ENCODE measurements at places on chromosomes 12 and 14.

DNA sequence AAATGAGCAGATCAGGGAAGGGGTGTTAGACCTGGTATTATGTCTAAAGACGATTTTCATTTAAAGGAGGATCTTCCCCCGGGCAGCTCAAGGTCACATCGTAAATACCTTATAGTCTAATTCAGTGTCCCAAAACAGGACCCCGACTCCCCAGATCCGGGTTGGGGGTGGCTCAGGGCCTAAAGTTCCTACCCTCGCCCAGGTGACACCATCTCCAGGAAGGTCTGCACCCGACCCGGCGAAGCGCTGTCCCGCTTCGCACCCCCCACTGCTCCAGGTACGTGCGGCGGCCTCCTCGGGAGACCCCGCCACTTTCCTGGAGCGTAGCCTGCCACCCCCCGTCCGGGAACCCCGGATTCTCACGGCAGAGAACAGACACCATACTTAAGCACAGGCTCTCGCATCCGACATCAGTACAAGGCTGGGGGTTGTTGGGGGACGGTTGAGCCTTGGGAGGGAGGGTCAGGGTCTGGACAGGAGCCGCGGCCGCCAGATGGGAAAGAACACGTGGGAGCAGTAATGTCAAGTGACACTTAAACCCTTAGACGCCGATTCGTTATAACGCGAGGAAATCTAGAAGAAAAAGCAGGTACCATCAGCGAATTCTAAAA, 556 bp downstream of the TIMM9 start:
- peak; percentile 43 for DNase-seq

DNA sequence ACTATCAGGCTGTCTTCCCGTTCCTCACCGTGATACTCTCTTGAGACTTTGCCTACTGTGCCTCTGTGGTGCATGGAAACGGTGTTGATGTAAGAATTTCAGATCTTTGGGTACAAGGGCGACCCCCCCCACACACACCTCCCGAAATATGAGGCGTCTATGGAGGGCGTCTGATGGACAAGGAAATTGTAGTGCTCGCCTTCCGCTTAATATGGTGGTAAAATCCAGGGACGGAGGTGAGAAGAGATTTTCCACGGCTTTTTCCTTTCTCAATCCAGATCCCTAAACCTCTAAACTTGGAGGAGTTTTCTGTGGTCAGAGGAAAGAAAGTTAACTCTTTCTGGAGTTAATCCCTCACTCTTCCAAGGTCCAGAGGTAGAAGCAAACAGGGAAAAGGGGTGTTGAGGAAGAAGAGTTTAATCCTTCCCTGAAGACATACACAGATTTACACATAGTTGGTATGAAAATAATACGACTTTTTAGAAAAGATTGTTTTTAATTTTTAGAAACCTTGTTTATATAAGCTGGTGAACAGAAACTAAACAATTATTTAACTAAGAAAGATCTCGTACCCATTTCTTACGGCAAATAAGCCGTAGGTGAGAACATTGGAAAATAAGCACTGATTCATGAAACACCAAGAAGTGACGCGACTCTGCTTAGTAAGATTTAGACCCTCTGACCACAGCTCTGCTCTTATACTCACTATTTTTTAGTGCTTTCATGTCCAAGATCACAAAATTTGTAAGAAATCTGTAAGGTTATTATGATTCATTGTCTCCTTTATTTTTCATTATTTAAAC, 23.1 kb upstream of the RNASE12 start:
- no peak for DNase-seq

DNA sequence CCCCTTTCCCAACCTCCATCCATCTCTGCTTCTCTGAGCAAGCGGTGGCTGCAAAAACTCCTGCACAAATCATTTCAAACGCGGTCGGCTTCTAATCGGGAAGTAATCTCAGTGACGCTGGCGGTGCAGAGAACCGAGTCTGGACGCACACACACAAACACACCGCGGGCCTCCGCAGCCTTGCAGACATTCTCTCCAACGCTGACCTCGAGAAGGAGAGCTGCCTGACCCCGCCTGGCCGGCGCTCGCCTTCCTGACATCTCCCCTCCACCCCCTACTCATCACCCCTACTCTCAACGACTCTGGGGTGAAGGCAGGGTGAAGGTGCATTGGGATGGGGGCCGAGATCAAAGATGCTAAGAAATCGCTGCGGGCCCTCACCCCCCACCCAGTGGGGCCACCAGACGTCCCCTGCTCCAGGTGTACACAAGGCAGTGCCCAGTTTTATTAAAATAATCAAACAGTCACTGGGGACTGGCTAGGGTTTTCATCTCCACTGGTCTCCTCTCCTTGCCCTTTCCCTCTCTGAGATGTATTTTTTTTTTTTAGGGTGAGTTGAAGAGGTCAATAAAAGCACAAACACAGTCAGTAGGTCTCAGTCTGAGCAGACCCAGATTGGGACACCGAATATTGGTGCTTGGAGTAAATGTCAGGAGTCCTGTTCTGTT, 506 bp upstream of the TBX5 start:
- DNase-seq: no peak

- no peak for DNase-seq
These were observed 51.7 kb upstream of the G2E3 start for GRCh38 chr14:30507209-30507608.

DNA sequence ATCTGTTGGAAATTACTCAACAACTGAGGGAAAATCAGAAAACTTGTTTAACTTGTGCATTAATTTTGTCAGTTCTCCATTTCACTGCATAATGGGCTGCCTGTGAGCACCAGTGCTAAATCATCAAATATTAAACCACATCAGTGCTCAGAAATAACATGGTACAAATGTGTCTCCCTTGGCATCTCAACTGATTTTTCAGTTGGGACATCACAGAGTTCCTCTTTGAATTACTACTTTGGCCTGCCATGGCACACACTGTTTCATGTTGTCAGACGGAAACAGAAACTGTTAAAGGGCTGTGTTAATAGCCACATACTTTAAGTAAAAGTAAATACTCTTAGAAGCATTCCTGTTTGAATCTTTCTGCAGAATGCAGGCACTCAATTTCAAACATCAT, 42.1 kb upstream of the STRN3 start:
- DNase-seq: no peak

- no peak for DNase-seq
These were observed 51.0 kb downstream of the KANSL2 start for GRCh38 chr12:48631071-48631470.

DNA sequence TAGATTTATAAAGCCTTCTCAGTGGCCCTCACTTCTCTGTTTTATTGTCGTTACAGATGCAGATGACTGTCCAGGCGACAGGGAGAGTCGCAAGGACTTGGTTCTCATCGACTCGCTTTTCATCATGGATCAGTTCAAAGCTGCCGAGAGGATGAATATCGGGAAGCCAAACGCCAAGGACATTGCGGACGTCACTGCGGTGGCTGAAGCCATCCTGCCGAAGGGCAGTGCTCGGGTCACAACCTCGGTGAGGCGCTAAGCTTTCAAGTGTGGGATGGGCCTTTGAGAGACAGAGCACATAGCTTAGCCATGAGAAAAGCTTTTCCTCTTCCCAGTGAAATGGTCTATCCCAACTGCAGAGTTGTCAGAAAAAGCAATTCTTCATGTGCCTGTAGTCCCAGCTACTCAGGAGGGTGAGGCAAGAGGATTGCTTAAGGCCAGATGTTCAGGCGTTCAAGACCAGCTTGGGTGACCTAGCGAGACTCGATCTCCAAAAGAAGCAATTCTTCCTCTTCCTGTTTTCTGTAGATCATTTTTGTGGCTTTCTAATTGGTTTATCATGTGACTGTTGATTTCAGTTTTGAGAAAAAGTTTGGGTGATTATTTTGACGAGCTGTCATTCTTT, 56.4 kb downstream of the EP400 start:
- no peak for DNase-seq
